Osteocyte (in vitro differentiated cells): ENCODE measurements at places on chromosomes 13 and 19. TPM values are rescaled to one million over a fixed set of nuclear protein-coding genes. Genes with fewer than 3 reads are reported as not detected.

- no peaks in the 10 kb centered on the region for H3K4me1 ChIP-seq
- H3K27ac ChIP-seq: no peak overlapping the region
- no peak for DNase-seq
Measured at GRCh38 chr13:19150712-19151228, 30.9 kb downstream of the TUBA3C start.

- H3K4me3 ChIP-seq: peak overlapping the region; percentile 95
- peaks cover 38% of the 10 kb centered on the region for H3K36me3 ChIP-seq
- DNase-seq: no peak
- H3K27me3 ChIP-seq: no peaks in the 10 kb centered on the region
- H3K27ac ChIP-seq: peak overlapping the region; percentile 99
Measured at GRCh38 chr19:46783670-46784069, 4.7 kb downstream of the SLC1A5 start.

- H3K27me3 ChIP-seq: no peaks in the 10 kb centered on the region
- DNase-seq: no peak
- no peak overlapping the region for H3K27ac ChIP-seq
Measured at GRCh38 chr13:80340651-80341100, 250 bp downstream of the SPRY2 start.

DNA sequence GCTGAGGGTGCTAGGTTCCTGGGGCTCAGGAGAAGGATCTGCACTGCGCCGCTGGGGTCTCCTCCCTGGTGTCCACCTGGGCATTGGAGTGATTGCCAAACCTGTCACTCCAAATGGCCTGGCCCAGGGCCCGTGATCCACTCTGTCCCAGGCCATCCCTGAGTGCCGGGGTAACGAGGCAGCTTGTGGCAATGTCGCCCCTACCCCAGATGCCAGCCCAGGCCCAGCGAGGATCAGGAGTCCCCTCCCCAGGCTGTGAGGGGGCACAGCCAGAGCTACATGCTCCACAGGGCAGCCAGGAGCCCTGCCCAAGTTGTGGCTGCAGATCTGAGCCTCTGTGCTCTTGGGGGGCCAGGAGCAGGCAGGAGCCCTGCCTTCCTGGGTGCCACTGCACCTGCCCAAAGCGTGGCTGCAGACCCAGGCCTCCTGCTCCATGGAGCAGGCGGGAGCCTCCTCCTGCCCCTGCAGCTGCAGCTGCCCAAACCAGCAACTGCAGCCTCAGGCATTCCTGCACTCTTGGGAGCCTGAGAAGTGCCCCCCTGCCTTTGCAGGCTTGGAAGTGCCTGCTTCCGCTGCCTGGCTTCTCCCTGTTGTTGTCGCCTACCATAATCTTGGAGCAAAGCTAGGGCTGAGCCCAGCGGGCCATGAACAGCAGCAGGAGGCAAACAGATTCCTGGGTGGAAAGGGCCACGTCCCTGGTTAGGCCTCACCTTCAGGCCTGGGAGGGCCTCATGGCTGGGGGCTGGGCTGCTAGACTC lies 4.6 kb downstream of the IGFL4 start:
- DNase-seq: no peak
- no peaks in the 10 kb centered on the region for H3K4me1 ChIP-seq

GRCh38 chr13:59480396-59481259 lies 683.1 kb downstream of the DIAPH3 start:
- no peak for DNase-seq
- peaks cover 16% of the 10 kb centered on the region for H3K4me1 ChIP-seq
- no peak overlapping the region for H3K27ac ChIP-seq
- H3K36me3 ChIP-seq: no peaks in the 10 kb centered on the region
- no peak overlapping the region for H3K4me3 ChIP-seq

DNA sequence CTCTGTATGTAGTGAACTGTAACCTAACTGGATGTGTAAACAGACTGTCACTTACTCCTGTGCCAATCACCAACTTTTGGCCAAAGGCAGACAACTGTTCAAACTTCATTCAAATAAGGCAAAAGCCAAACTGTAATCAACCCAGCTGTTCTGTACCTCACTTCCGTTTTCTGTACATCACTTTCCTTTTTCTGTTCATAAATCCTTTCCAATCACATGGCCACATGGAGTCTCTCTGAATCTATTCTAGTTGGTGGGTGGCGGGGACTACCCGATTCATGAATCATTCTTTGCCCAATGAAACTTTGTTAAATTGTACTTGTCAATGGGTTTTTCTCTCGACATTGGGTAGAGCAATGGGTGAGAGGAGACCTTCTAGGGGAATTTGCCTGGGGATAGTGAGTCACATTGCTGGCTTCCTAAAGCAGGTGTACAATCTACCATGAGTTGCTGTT lies 178.3 kb upstream of the RFC3 start:
- H3K27ac ChIP-seq: no peak overlapping the region
- H3K36me3 ChIP-seq: no peaks in the 10 kb centered on the region
- no peak overlapping the region for H3K4me3 ChIP-seq
- no peak for DNase-seq
- peaks cover 26% of the 10 kb centered on the region for H3K4me1 ChIP-seq

GRCh38 chr13:34165158-34165557 lies 347.2 kb downstream of the RFC3 start:
- no peak overlapping the region for H3K4me3 ChIP-seq
- no peak overlapping the region for H3K27ac ChIP-seq
- no peaks in the 10 kb centered on the region for H3K36me3 ChIP-seq
- peaks cover 23% of the 10 kb centered on the region for H3K4me1 ChIP-seq

DNA sequence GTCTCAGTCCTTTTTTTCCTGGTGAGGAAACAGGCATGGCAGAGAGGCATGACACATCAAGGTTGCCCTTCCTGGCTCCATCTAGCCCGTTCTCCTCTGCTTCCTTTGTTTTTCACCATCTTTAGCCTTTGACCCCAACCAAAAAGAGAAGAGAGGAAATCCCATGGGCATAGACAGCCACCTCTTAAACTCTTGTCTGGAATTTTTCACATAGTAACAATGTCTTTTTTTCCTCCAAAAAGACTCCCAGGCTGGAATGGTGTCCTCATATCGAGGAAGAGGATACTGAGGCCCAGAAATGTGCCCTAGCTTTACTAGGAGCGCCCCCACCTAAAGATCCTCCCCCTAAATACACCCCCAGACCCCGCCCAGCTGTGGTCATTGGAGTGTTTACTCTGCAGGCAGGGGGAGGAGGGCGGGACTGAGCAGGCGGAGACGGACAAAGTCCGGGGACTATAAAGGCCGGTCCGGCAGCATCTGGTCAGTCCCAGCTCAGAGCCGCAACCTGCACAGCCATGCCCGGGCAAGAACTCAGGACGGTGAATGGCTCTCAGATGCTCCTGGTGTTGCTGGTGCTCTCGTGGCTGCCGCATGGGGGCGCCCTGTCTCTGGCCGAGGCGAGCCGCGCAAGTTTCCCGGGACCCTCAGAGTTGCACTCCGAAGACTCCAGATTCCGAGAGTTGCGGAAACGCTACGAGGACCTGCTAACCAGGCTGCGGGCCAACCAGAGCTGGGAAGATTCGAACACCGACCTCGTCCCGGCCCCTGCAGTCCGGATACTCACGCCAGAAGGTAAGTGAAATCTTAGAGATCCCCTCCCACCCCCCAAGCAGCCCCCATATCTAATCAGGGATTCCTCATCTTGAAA lies at the start of gene GDF15:
TSS of gene GDF15 (plus strand) at position 484 of the 868 bp plus-strand sequence. CDS start at position 516, 32 bp downstream.
- DNase-seq: peak; percentile 88
- H3K27ac ChIP-seq: peak within 1 kb of the TSS; percentile 85
- H3K36me3 ChIP-seq: peaks cover 7% of the 10 kb centered on the region
- no peaks in the 10 kb centered on the region for H3K27me3 ChIP-seq

DNA sequence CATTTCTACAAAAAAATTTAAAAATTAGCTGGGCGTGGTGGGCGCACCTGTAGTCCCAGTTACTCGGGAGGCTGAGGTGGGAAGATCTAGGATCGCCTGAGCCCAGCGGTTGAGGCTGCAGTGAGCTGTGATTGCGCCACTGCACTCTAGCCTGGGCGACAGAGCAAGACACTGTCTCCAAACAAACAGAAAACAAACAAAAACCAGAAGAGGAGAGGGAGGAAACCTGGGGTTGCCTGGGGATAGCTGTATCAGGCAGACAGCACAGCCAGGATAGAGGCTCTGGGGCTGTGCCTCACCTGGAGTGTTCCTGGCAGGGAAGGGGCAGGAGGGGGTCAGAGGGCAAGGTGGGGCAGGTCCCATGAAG lies 2.6 kb upstream of the POLR2E start:
- H3K27ac ChIP-seq: no peak overlapping the region
- no peaks in the 10 kb centered on the region for H3K36me3 ChIP-seq
- DNase-seq: no peak
- H3K4me1 ChIP-seq: peaks cover 51% of the 10 kb centered on the region
- H3K27me3 ChIP-seq: no peaks in the 10 kb centered on the region

DNA sequence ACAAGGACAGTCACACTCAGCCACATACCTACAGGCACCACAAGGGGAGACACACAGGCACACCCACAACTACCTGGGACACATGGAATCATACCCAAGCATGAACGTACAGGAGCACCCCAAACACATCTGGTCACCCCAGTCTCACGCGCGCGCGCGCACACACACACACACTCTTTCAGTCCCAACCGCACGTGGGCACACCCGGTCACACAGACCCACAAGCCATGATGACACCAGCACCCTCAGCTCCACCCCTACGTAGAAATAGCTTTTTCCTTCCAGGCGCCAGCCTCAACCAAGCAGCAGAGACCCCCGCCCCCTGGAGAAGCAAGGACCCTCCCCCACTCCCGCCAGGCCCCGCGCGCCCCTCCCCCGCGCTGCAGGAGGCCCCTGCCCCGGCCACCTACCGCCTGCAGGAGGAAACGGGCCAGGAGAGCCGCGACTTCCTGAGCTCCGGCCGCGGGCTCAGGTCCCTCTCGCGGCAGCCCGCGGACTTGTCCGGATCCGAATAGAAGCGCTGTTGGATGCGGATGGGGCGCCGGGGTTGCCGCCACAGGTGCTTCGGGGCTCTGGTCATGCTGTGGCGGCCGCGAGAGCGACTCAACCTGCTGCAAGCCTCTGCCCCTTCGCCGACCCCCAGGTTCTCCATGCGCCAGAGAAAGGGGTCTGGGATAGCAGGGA lies 6.4 kb upstream of the PDE4C start:
- DNase-seq: no peak
- H3K27me3 ChIP-seq: peaks cover 10% of the 10 kb centered on the region
- no peak overlapping the region for H3K27ac ChIP-seq
- peaks cover 16% of the 10 kb centered on the region for H3K4me1 ChIP-seq
- no peaks in the 10 kb centered on the region for H3K36me3 ChIP-seq

GRCh38 chr13:79417741-79418140 lies 11.7 kb upstream of the RBM26 start:
- H3K27ac ChIP-seq: no peak overlapping the region
- no peak overlapping the region for H3K4me3 ChIP-seq
- H3K36me3 ChIP-seq: no peaks in the 10 kb centered on the region
- no peaks in the 10 kb centered on the region for H3K27me3 ChIP-seq
- no peaks in the 10 kb centered on the region for H3K4me1 ChIP-seq

DNA sequence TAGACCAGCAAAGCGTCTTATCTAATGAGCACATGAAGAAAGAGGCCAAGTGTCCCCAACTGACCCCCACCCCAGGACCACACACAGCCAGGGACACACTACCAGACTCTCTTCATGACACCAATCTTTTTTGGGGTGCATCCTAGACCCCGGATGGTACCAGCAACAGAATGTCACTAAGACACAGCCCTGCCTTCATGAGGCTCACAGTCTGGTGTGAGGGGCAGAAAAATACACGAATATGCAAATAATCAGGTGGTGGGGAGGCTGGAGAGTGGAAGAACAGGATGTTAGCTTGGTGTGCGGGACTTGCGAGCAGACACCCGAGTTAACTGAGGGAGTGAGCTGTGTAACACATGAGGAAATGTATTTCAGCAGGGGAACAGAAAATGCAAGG lies 17.5 kb downstream of the AKT2 start:
- peaks cover 6% of the 10 kb centered on the region for H3K4me1 ChIP-seq
- no peak overlapping the region for H3K4me3 ChIP-seq
- no peaks in the 10 kb centered on the region for H3K27me3 ChIP-seq
- DNase-seq: no peak
- H3K36me3 ChIP-seq: peaks cover 2% of the 10 kb centered on the region

DNA sequence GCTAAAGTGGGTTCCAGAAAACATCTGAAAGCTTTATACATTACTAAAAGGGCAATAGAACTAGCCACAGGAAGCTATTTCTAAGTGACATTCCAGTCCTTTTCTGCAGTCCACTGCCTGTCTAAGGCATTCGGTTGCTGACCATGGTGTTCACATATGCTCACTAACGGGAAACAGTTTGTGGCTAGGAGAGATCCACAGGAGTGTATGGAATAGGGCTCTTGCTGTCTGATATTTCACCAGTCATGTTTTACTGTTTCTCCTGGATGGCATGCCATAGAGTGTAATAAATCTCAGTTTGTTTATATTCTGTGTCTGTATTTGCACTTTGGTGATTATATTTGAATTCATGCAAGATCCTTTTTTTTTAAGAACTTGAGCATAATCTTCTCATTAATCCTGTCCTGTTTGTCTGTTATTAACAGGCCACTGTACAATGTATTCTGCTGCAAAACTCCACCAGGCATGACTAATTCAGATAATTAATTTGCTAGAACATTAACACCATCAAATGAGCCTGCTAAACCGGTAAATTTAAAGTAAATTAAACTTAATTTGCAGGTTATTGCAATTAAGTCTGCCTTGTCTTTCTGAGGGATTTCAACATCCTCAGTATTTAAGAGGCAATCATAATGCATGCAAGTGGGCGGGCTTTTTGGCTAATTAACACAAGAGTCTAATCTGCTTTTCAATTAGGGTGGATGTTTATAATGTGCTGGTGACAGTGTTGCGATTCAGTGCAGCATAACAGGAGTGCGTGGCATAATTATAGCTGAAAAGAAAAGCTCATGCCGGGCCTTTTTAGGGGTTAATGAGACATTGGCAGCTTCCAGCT lies 201.3 kb downstream of the POU4F1 start:
- no peaks in the 10 kb centered on the region for H3K4me1 ChIP-seq
- DNase-seq: no peak
- no peaks in the 10 kb centered on the region for H3K36me3 ChIP-seq
- H3K4me3 ChIP-seq: no peak overlapping the region
- no peaks in the 10 kb centered on the region for H3K27me3 ChIP-seq

GRCh38 chr13:39612023-39612637 lies 9.1 kb upstream of the LHFPL6 start:
- H3K4me1 ChIP-seq: no peaks in the 10 kb centered on the region
- H3K4me3 ChIP-seq: no peak overlapping the region
- peaks cover 4% of the 10 kb centered on the region for H3K27me3 ChIP-seq
- no peaks in the 10 kb centered on the region for H3K36me3 ChIP-seq
- H3K27ac ChIP-seq: no peak overlapping the region
- DNase-seq: no peak

- H3K4me1 ChIP-seq: peaks cover 61% of the 10 kb centered on the region
- no peak overlapping the region for H3K4me3 ChIP-seq
Measured at GRCh38 chr13:26025196-26025595, 26.6 kb downstream of the SHISA2 start.

Gene KLK4
- not detected in 2 replicates for total RNA-seq

Gene U2AF2
- total RNA-seq: 174 and 189 TPM in 2 replicates

Gene HCST
- total RNA-seq: 0.81 and 0.97 TPM in 2 replicates

Gene PSG3
- not detected in 2 replicates for total RNA-seq
